ENCODE measurements at places on chromosomes 16 and 17.

DNA sequence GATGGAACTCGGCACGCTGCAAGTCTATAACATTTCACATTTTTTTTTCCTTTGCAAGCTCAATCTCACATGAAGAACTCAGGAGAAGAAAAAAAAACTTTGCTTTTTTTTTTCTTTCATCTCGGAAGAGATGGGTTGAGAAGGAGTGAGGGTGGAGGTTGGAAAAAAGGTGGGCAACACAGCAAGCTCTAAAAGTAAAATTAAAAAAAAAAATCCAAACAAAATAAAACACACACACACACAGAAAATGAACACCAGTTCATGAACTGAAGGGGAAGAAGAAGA lies 2.5 kb downstream of the MAF start:
- DNase-seq, result no peak

DNA sequence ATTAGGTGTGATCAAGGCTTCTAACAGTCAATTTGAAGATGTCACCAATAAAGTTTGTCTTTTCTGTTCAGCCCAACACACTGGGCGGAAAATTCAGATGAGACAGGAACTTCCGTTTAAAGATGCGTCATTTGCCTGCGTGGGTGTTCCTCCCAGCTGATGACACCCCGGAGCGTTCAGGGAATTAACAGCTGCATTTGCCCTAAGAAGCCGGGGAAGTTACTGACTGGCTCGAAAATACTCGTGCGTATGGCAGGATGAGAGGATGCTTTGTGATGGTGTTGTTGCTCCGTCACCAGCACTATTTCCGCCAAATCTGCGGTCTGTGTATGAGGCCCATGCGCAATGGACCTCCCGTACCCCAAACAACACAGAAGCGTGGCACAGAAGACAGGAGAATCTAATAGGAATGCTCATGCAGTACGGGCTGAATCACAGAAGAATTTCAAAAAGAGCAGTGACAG lies 11.9 kb upstream of the PVALEF start:
- DNase-seq, result no peak

DNA sequence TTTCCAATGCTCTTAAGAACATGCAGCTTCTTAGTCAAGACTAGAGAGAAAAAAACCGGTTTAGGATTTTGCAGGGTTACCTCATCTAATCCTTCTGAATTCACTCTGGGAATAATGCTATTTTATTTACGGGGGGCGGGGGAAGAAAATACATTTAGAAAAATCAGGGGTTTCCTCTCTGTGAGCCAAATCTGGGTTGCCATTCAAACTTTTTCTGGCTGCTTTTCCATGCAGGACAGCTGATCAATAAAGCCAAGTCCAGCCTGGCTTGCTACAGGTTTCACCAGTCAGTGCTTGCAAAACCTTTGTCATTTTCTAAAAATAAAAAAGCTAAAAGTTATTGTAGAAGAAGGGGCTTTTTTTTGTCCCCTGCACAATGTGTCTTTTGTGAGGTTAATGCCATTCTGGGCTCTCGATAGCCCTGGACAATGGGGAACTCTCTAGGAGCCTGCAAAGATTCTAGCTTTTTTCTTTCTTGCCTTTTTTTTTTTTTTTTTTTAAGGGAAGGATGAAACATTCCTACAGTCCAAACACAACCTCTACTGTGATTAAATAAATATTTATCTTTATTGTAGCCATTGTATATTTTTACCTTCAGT lies 13.1 kb upstream of the ZFHX3 start:
- DNase-seq, result no peak

DNA sequence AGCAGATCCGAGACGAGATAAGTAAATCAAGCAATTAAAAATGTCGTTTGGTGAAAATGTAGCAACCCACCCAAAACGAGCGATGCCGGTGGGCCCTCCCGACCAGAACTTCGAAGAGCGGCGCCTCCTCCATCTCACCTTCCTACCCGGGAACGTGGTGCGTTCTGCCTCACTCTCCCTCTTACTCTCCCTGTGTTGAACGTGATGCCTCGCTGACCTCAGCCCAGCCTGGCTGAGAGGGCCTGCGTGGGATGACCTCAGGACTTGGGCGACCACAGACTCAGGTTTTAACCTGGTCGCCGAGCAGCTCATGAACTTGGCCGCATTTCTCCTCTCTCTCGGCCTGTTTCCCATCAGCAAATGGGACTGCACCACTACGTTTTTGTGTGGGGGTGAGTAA lies 69.7 kb upstream of the RPL38 start:
- DNase-seq, result no peak

DNA sequence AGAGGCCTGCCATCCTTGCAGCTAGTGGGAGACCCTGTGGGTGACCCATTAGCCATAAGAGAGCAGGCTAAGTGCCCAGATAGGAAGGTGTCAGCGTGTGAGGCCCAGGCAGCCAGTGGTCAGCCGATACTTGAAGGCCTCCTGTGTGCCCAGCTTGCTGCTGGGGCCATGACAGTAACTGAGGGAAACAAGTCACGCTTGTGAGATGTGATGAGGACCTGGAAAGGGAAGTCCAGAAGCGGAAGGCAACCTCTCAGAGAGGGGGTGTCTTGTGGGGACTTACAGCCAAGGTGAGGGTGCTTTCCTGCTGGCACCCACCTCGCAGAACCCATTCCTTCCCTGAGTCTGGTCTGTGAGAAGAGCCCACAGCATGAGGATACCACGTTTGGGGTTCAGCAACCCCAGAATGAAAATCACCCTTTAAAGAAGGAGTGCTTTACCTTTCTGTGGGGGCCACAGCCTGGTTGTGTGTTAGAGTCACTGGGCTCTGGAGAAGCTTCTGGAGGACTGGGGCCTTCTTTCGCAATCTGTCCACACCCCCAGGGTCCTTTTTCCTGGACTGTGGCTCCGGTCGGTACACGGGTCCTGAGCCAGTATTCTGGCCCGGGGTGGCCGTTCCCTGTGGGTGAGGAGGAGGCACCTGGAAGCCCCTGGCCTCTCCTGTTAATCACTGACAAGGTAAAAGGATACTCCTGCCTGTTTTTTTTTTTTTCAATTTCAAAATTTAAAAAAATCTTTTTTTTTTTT lies 53.9 kb downstream of the PLCG2 start:
- no peak for DNase-seq

- no peak for DNase-seq
Measured at GRCh38 chr16:72987480-72987901, 60.4 kb downstream of the ZFHX3 start.

DNA sequence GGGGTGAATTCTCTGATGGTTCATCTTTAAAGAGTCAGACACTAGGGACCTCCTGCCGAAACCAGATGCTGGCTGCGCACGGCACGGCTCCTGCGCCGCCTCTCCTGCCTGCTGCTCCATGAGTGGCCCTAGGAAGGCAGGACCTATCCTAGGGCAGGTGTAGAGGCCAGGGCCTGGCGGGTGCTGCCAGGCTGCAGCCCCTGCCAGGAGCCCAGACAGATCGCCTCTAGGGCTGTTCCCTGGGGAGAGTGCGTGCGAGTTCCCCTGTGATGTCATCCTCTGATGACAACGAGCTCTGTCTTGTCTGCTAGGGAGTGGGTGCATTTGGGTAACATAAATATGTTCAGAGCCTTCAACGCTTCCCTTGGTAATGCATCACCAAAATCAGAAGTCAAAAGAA lies 23.9 kb downstream of the SLC38A10 start:
- DNase-seq, result no peak

DNA sequence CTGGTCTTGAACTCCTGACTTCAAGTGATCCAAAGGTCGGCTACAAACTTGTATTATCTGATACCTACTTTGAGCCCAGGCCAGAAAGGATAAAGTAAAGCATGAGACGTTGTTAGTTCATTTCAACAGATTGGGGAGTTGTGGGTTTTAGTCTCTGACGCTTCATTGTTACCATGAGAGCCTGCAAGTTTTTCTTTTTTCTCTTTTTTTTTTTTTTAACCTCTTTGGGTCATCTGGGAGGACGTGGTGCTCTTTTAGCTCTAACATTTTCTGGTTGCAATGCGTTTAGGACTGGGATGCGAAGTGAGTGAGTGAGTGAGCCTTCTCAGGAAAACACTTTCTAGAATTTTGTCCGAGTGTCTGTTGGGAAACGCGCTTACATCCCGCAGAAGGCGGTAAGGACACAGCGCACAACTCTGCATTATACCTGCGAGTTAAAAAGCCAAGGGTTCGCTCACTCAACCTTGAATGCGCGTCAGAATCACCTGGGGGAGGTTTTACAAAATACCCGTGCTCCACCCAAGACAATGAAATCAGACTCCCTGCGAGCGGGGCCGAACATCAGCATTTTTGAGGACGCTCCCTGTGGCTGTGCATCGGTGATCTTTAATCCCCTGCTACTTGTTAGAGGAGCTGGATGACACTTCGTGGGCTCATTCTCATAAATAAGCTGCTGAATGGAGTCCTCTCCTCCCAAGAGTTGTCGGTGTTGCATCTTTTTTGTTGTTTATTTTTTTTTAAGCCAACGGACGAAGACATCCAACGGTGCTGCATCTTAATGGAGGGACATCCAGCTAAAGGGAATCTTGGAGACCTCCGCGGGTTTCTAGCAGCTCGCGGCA lies 629 bp upstream of the RNF135 start:
- no peak for DNase-seq

DNA sequence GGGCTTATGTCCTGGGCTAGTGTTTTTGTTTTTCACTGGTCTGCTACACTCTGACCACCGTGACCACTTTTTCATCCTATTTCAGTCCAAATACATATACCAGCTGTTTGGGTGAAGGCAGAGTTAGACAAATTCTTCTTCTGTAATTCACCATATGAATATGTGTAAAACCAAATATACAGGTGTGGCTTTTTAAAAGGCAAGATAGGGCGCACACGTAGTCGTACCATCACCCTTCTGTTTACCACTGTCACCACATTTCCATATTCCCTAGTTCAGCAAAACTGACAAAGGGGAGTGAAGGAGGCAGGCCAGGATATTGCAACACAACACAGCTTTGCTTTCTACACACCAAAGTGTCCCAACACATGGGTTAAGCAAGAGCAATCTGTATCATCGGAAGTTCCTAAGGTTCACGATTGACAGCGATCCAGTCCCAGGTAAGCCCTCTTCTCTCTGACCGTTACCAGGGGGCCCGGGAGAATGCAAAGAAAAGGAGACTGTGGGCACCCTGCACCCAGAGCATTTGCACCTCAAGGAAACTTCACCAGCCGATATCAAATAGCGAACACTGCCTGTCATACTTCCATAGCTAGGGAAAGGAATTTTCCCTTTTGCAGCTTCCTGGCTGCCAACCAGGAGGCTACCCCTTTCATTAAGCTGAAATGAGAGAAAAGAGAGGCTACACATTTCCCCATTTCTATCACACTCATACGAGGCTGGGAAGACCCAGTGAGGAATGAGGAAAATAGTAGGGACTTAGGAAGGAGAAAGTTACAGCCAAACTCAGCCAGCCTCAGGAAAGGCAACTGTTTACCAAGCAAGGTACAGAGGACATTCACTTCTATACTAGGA lies 23.1 kb downstream of the CREBBP start:
- no peak for DNase-seq

- DNase-seq, result no peak
Measured at GRCh38 chr16:31693733-31694132, 166.0 kb downstream of the AHSP start.

DNA sequence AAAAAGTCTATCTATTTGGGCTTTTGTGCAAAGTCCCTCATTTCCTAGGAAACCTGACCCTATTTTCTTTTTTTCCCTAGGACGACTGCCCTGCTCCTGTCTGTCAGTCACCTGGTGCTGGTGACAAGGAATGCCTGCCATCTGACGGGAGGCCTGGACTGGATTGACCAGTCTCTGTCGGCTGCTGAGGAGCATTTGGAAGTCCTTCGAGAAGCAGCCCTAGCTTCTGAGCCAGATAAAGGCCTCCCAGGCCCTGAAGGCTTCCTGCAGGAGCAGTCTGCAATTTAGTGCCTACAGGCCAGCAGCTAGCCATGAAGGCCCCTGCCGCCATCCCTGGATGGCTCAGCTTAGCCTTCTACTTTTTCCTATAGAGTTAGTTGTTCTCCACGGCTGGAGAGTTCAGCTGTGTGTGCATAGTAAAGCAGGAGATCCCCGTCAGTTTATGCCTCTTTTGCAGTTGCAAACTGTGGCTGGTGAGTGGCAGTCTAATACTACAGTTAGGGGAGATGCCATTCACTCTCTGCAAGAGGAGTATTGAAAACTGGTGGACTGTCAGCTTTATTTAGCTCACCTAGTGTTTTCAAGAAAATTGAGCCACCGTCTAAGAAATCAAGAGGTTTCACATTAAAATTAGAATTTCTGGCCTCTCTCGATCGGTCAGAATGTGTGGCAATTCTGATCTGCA lies 12.9 kb downstream of the TMEM98 start:
- DNase-seq, result no peak

GRCh38 chr17:34126965-34127364 lies 128.1 kb upstream of the CCL2 start:
- no peak for DNase-seq

DNA sequence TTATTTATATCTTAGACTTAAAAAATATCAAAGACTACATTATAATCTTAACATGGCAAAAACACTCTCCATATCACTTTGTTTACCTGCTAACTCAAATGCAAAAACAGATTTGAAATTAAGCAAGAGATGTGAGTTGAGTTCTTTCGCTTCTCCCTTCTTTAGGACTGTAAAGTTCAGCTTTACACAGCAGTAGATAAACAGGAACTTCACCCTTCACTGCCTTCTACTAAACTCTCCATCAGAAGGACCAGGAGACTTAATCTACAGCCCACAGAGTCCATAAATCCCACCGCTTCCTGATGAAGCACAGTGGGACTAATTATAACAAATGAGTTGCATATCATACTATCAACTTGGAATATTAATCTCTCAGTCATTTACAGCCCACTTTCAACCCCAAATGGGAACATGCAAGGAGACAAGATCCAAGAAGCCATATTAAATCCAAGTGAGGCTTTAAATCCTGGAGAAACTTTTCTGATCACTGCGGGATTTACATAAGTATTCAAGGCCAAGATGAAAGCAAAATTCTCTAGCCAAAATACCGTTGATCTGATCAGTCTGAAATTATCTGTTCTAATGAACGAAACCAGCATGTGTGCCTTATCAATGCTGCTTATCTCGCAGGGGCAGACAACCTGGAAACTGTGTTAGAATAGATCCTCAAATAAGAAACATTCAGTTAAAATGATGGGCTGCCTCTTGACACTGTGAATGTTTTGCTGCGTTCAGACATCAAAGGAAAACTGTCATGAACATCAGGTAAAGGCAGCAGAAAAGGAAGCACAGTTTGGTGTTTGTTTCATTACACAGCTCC lies 1.6 kb downstream of the AMFR start:
- DNase-seq, result no peak

GRCh38 chr16:57600952-57601580 lies 27.4 kb upstream of the ADGRG1 start:
- DNase-seq, result no peak

GRCh38 chr17:43062984-43063638 lies 38.1 kb downstream of the RND2 start:
- no peak for DNase-seq

All from NCI-H1105 (cell line).